Activated T-cell treated with anti-CD3 and anti-CD28 coated beads for 4 hours (primary cell): ENCODE measurements at places on chromosomes 6 and 20.

DNA sequence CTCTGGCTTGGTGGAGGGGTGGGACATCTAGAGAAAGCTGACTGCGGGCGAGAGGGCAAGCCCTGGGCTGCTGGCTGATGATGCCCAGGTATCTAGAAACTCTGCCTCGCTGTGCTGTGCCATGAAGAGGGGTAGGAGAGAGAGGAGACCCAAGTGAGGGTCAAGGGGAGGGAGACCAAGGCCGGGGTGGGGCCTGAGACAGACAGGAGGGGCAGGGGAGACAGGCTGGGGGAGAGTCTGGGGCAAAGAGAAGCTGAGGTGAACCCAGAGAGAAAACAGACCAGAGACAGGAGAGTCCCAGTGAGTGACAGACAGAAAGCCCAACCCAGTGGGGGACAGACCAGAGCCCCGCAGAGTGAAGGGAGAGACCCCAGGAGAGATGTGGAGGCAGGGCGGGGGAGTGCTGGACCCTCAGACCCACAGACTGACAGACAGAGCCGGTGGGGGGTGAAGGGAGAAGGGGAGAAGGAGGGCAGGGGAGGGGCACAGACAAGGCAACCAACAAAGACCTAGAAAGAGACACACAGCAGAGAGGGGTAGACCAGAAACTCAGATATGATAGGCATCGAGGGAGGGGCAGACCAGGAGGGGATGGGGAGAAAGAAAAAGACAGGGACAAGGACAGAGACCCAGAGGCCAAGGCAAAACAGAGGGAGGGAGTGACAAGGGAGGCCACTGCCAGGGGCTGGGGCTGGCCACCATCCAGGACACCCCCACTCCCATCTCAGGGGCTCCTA lies 5.9 kb downstream of the TEAD3 start:
- no peak for DNase-seq

DNA sequence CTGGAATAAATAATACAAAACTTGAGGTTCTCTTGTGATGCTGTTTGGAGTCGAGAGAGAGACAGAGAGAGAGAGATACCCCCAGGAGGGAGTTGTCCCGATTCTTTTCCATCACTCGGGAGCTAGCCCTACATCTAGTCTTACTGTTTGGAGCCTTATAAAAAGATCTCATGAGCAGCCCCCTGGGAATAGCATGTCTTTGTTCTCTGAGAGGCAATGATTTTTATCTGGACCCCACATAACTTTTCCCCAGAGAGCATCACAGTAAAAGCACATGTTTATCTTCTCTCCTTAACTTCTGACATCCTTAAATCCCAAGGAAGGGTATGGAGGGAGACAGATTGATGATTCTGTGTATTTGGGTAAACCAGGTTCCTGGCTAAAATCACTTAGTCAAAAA lies 20.9 kb upstream of the HLA-DOA start:
- DNase-seq: no peak

GRCh38 chr6:129901910-129902309 lies 40.8 kb upstream of the TMEM244 start:
- no peak for DNase-seq

- DNase-seq: no peak
Observed at GRCh38 chr20:53592992-53593465, 610 bp downstream of the ZNF217 start.

GRCh38 chr20:32227306-32227705 lies 19.6 kb downstream of the POFUT1 start:
- DNase-seq: no peak
